ENCODE measurements at places on chromosomes 7 and 10.
A peak's percentile ranks its signal among the peaks of the same experiment; 100 is the strongest.

- DNase-seq: peak; percentile 23
These were observed 109.2 kb downstream of the PIP4K2A start for GRCh38 chr10:22605168-22605567.

DNA sequence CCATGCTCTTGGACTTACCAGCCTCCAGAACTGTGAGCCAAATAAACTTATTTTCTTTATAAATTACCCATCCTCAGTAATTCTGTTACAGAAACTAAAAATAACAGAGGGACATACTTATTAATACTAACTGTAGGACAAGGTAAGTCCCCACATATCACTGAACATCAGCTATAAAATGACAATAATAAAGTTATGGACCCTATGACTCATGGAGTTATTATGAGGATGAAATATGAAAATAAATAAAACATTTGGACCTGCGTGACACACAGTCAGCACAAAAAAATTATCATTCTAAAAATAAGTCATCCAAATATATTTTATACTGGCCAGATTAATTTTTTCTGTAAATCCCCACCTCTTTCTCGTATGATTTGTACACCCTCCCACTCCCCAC lies 34.9 kb upstream of the ELAPOR2 start:
- DNase-seq: no peak

- no peak for DNase-seq
These were observed 15.3 kb upstream of the THSD7A start for GRCh38 chr7:11847336-11847735.

GRCh38 chr7:77370606-77371005 lies 45.5 kb downstream of the GSAP start:
- no peak for DNase-seq

- peak; percentile 27 for DNase-seq
These were observed 14.3 kb upstream of the NOM1 start for GRCh38 chr7:156935250-156935649.

Data from HT1080 (cell line).